ENCODE measurements at places on chromosomes 4 and X.
A peak's percentile ranks its signal among the peaks of the same experiment; 100 is the strongest.

- DNase-seq = no peak
Observed at GRCh38 chr4:111501946-111502345, 643.3 kb upstream of the FAM241A start.

GRCh38 chr4:173990126-173990868, 293.2 kb downstream of the FBXO8 start:
- DNase-seq = peak; percentile 75

DNA sequence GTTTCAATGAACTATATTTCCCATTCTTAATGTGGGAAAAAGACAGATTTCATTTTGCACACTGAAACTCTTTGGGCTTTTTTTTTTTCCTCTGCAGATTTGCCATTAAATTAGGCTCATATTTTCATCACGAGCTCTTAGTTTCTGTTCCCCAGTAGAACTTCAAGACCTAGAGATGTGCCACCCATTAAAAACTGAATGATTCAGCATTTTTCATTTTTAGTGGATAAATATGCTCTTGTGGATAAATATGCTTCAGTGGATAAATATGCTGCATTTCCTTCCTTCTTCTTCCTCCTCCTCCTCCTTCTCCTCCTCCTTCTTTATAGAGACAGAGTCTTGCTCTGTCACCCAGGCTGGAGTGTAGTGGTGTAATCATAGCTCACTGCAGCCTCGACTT, 322.4 kb upstream of the PRKX start:
- DNase-seq = no peak

GRCh38 chr4:8738471-8738931, 133.1 kb downstream of the HMX1 start:
- DNase-seq = no peak

DNA sequence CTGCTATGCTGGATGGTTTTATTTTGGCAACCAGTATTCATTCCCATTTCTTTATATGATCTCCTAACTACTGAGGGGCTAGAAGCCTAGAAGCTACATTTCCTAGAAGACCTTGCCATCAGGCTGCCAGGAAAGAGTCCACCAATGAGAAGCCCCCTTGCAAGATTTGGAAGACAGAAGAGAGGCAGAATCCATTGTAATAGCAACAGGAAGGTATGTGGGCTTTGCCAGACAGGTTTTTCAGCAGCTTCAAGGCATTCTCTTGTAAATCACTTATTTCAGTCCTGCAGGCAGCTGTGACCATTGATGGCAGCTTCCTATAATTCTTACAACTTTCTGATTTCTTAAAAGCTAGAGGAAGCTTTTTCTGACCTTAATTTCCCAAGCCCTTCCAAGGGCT, 148.3 kb upstream of the NHS start:
- DNase-seq = no peak

DNA sequence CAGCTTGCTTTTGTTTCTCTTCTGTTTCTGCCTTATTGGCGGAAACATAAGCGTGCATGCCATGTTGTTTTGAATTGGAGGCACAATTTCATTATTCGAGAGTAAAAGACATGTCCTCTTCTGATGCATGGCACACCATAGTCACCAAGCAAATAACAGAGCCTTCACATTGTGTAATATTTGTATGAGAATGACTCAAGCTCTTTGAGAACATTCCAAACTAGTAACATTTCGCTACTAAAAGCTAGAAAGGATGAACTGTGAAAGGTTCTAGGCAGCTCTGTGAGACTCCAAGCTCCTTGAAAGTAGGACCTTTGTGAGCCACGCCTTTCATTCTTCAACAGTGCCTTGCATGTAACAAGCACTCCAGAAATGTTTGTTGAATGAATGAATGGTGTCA, 9.2 kb upstream of the ANXA3 start:
- DNase-seq = no peak

DNA sequence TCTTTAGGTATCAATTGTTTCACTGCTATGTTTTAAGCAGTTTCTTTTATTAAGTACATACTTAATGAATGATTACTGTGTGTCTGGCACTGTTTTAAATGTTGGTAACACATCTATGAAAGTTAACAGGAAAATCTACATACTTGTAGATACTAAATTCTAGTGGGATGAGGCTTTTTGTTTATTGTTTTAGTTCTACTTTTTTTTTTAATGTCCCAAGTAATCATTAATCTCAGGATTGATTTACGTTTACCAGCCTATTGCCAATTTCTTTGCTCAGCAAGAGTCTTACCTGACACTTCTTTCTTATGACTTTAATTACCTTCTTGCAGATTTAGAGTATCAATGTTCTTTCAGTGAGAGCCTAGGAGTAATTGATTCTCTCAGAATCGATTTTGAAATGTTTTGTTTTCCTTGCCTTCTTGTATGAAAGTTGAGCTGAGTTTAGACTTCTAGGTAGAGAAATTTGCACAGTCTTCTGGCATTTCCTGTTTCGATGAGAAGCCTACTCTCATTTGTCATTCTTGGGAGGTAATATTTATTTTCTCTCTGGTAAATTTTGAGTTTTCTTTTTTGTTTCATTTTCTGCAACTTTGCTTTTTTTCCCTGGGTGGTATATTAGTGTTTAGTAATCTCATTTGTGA, 235.2 kb upstream of the ANKRD50 start:
- DNase-seq = no peak

DNA sequence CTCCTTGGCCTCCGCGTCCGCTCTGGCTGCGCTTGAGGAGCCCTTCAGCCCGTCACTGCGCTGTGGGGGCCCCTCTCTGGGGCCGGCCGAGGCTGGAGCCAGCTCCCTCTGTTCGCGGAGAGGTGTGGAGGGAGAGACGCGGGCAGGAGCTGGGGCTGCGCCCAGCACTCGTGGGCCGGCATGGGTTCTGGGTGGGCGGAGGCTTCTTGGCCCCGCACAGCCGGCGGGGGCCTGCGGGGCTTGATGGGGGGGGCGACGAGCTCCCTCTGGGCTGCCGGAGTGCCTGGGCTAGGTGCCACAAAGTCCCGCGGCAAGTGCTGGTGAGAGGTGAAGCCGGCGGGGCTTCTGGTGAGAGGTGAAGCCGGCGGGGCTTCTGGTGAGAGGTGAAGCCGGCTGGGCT, 61.9 kb downstream of the ANKRD50 start:
- DNase-seq = no peak

GRCh38 chr4:87235020-87235671, 14.7 kb upstream of the KLHL8 start:
- DNase-seq = no peak

- peak; percentile 55 for DNase-seq
Observed at GRCh38 chr4:152535360-152535902, 461 bp downstream of the FBXW7 start.

DNA sequence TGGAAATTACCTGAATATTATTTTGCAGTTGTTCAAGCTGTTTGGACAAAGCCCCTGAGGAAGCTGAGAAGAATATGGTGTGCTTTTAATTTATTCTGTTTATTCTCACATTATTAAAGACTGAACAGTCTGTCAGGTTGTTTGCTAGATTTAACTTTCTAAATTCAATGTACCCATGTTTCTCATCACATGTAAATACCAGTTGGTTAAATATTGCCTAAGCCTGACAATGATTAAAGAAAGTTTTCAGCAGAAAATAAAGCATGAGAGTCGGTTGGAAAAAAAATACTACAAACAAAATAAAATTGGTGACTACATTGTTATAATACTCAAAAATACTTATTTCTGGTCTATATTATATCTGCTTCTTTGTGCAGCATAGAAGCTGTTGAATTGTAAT, 1974.7 kb downstream of the ARAP2 start:
- no peak for DNase-seq

GRCh38 chr4:110781944-110782343, 159.1 kb upstream of the PITX2 start:
- no peak for DNase-seq

Data from neural progenitor cell (in vitro differentiated cells).